Esophagus squamous epithelium (tissue), 5 donors: ENCODE measurements at places on chromosomes 16 and 17. TPM values are rescaled to one million over a fixed set of nuclear protein-coding genes. Genes with fewer than 3 reads are reported as not detected.

- H3K36me3 ChIP-seq, result no peaks in the 10 kb centered on the region
- no peak for DNase-seq
- no peaks in the 10 kb centered on the region for H3K4me1 ChIP-seq
- no peak overlapping the region for H3K4me3 ChIP-seq
- H3K27me3 ChIP-seq, result no peaks in the 10 kb centered on the region
These were observed 201.0 kb upstream of the NLRP1 start for GRCh38 chr17:5785338-5785737.

DNA sequence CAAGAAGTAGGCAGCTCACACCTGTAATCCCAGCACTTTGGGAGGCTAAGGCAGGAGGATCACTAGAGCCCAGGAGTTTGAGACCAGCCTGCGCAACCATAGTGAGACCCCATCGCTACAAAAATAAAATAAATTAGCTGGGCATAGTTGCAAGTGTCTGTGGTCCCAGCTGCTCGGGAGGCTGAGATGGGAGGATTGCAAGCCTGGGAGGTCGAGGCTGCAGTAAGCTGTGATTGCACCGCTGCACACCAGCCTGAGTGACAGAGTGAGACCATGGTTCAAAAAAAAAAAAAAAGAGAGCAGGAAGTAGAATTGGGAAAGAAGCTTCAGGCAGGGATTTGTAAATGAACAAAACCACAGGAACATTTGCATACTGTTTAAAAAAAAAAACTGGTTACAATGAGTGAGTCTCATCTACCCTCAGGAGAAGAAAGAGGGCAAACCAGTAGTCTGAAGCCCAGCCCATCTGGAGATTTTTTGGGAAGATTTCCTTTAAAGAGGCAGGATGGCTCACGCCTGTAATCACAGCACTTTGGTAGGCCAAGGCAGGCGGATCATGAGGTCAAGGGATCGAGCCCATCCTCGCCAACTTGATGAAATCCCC, 7.9 kb downstream of the MPV17L start:
- H3K27me3 ChIP-seq, result no peaks in the 10 kb centered on the region
- no peak overlapping the region for H3K27ac ChIP-seq
- DNase-seq, result no peak
- H3K36me3 ChIP-seq, result peaks cover 19% of the 10 kb centered on the region
- no peak overlapping the region for H3K4me3 ChIP-seq

GRCh38 chr17:42289611-42290181, 1.4 kb downstream of the STAT5A start:
- H3K36me3 ChIP-seq, result peaks cover 32% of the 10 kb centered on the region
- H3K27ac ChIP-seq, result peak overlapping the region; percentile 94
- H3K4me3 ChIP-seq, result peak overlapping the region; percentile 58
- H3K27me3 ChIP-seq, result no peaks in the 10 kb centered on the region
- peaks cover 64% of the 10 kb centered on the region for H3K4me1 ChIP-seq
- no peak for DNase-seq

DNA sequence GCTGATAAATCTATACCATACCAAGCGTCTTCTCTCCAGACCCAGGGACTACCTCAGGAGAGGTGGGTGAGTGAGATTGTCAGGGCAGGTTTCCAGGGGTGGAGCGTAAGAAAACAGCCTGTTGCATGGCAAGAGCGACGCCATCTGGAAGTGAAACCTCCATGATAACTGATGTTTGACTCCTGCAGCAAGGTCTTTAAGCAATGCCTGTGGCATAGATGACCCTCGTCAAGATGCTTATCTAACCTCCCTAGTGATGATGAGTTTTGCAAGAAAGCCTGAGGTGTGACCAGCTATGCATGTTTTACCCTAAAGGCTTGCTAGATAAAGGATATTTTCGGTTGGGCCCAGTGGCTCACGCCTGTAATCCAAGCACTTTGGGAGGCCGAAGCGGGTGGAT, 71.6 kb downstream of the GSG1L start:
- no peak for DNase-seq
- H3K36me3 ChIP-seq, result no peaks in the 10 kb centered on the region
- no peak overlapping the region for H3K27ac ChIP-seq
- H3K4me1 ChIP-seq, result no peaks in the 10 kb centered on the region

DNA sequence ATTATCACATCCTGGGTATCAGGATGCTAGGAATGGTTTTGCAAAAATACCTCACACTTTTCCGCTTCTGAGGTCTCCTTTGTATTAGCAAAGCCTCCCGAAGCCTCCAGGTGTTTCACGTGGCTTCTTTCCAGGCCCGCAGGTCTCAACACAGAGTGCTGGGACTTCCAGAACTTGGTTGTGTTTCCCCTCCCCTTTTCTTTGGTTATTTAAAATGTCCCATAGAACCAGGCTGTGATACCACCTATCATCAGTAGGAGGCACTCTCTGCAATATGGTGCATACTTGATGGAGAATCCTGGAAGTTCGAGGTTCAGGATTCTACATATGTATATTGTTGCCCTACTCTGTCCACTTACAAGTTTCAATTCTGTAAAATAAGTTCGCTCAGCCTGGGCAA, 28.8 kb downstream of the ATP2C2 start:
- peaks cover 5% of the 10 kb centered on the region for H3K27me3 ChIP-seq
- no peaks in the 10 kb centered on the region for H3K36me3 ChIP-seq
- H3K4me3 ChIP-seq, result no peak overlapping the region
- no peaks in the 10 kb centered on the region for H3K4me1 ChIP-seq
- peak overlapping the region; percentile 50 for H3K27ac ChIP-seq
- DNase-seq, result no peak

DNA sequence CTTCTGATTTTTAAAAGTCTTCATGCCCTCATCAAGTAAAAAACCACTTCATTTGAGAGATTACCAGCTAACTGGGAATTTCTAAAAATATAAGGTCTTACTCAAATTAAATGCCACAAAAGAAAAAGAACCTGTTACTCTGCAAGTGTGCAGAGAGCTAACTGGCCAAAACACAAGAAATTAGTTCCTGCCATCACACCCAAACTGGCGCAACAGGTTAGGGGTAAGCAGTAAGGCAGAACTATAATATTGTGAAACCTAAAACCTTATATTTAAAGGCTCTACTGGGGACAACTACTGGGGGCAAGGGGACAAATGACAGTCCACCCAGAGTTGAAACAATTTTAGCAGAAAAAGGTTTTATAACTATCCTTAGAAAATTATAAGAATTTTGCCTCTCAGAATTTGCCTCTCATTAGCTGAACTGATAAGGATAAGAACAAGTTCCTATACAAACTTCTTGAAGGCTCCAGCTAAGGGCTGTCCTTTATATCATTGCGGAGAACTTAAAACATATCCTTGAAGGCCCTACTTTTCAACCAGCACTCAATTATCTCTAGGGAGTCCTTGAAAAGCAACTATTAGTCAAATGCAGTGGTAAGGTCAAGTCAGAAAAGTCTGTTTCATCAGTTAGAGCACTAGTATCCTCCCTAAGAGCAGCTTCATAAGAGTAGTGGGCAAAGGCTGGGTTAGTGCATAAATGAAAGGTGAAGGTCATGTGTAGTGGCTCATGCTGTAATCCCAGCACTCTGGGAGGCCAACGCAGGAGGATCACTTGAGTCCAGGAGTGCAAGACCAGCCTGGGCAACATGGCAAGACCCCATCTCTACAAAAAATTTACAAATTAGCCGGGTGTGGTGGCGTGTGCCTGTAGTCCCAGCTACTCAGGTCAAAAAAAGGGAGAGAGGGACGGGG, 31.5 kb downstream of the SMURF2 start:
- H3K4me1 ChIP-seq, result peaks cover 19% of the 10 kb centered on the region
- peak overlapping the region; percentile 31 for H3K27ac ChIP-seq
- no peaks in the 10 kb centered on the region for H3K27me3 ChIP-seq
- no peak for DNase-seq
- no peaks in the 10 kb centered on the region for H3K36me3 ChIP-seq

DNA sequence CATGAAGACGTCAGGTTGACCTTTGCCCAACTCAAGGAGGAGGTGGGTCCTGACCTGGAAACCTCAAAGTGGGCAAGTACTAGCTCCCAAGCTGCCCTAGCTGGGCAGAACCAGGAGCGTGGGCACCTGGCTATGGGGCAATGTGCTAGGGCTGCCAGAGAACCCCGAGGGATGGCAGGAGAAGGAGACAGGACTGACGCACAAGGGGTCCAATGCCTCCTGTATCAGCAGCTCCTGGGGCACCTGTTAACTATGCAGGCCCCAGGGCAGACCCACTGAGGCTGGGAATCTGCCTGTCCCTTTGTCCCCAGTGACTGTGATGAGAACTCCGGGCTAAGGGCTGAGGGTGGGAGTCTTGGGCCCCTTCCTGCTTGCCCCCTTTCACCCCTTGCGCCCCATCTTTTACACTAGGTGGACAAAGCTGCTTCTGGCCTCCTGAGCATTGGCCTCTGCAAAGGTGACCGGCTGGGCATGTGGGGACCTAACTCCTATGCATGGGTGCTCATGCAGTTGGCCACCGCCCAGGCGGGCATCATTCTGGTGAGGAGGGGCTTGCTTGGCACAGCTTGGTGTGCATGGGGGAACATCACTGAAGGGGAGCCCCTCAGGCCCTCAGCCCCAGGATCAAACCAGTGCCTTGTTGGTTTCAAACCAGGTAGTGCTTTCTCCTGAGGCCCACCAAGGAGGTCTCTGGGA, 7.7 kb downstream of the CHAD start:
- H3K4me3 ChIP-seq, result no peak overlapping the region
- H3K36me3 ChIP-seq, result no peaks in the 10 kb centered on the region
- no peaks in the 10 kb centered on the region for H3K27me3 ChIP-seq
- no peaks in the 10 kb centered on the region for H3K4me1 ChIP-seq

DNA sequence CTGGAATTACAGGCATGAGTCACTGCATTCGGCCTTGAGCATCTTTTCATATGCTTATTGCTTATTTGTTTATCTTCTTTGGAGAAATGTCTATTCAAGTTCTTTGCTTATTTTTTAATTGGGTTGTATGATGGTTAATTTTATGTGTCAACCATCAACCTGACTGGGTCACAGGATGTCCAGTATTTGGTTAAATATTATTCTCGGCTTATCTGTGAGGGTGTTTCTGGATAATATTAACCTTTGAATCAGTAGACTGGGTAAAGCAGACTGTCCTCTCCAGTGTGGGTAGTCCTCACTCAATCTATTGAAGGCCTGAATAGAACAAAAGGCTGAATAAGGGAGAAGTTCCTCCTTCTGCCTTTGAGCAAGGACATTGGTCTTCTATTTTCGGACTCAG, 142.0 kb downstream of the SSH2 start:
- no peaks in the 10 kb centered on the region for H3K36me3 ChIP-seq
- no peak overlapping the region for H3K27ac ChIP-seq
- no peak for DNase-seq

GRCh38 chr16:66091471-66091891, 275.0 kb upstream of the CDH5 start:
- peaks cover 3% of the 10 kb centered on the region for H3K4me1 ChIP-seq
- H3K27ac ChIP-seq, result no peak overlapping the region
- H3K36me3 ChIP-seq, result no peaks in the 10 kb centered on the region
- no peaks in the 10 kb centered on the region for H3K27me3 ChIP-seq
- DNase-seq, result no peak
- no peak overlapping the region for H3K4me3 ChIP-seq

- no peaks in the 10 kb centered on the region for H3K27me3 ChIP-seq
- peak overlapping the region; percentile 24 for H3K27ac ChIP-seq
- H3K4me1 ChIP-seq, result peaks cover 10% of the 10 kb centered on the region
- DNase-seq, result no peak
These were observed 96.1 kb upstream of the CDH5 start for GRCh38 chr16:66270333-66270927.

DNA sequence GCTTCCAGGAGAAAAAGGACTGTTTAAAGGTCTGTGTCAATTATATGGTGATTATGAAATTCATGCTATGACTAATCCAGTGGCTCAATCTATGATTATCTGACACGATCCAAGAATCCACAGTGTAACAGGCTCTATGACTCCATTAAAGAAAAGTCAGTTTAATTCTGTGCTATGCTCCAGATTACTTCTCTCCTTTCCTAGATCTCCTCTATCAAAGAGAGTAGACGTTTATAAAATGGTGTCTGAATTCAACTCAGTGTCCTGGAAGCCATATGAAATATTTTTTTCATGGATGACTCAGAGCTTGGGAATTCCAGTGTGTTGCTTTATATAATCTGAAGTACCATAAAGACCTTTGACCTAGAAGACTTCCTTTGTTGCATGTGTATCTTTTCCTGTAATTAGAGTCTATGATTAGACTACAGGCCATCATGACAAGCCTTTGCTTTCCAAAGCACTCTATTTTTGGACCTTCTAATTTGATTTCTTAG, 27.0 kb upstream of the NF1 start:
- DNase-seq, result no peak
- no peaks in the 10 kb centered on the region for H3K36me3 ChIP-seq
- H3K4me1 ChIP-seq, result peaks cover 47% of the 10 kb centered on the region
- no peaks in the 10 kb centered on the region for H3K27me3 ChIP-seq

- peak overlapping the region; percentile 44 for H3K4me3 ChIP-seq
- peaks cover 98% of the 10 kb centered on the region for H3K27me3 ChIP-seq
- H3K36me3 ChIP-seq, result no peaks in the 10 kb centered on the region
- peak overlapping the region; percentile 69 for H3K27ac ChIP-seq
- no peak for DNase-seq
- H3K4me1 ChIP-seq, result peaks cover 28% of the 10 kb centered on the region
These were observed 257 bp downstream of the SNAI3 start for GRCh38 chr16:88686062-88686438.

GRCh38 chr17:39139161-39139511, 12.3 kb downstream of the PLXDC1 start:
- H3K4me3 ChIP-seq, result no peak overlapping the region
- H3K27ac ChIP-seq, result peak overlapping the region; percentile 52
- H3K27me3 ChIP-seq, result no peaks in the 10 kb centered on the region

DNA sequence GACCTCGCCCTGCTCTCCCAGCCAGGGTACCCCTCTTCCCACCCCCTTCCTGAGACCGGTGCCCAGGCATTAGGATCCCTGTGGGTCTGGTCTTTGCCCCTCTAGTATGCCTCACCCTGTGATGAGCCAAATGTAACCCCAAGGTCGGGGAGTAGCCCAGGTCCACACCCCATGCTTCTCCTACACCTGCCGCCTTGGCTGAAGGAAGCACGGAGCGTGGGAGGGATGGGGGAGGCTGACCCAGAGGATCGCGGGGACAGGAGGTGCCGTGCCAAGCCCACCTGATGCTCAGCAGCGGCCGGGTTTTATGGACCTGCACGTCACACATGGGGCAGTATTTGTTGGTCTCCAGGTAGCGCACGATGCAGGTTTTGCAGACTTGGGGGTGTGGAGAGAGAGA, 8.8 kb downstream of the PCGF2 start:
- no peak overlapping the region for H3K4me3 ChIP-seq
- H3K4me1 ChIP-seq, result peaks cover 24% of the 10 kb centered on the region
- no peak for DNase-seq
- peaks cover 56% of the 10 kb centered on the region for H3K36me3 ChIP-seq
- no peak overlapping the region for H3K27ac ChIP-seq

DNA sequence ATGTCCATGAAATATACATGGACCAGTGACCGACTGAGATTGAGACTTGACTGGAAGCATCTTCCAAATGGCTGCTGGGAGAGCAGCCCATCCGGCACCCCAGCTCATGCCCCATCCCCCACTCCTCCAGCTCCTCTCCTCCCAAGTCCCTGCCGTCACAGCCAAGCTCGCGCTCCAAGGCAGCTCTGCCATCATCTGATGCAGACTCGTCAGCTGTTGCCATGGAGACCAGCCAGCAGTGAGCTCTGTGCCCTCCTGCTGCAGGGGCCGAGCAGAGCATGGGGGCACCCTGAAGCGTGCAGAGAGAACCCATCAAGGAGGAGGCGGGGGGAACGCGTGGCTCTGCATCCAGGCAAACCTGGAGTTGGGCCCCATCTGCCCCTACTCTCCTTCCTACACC, 74.5 kb upstream of the TNRC6C start:
- H3K36me3 ChIP-seq, result no peaks in the 10 kb centered on the region
- H3K4me3 ChIP-seq, result no peak overlapping the region
- H3K27me3 ChIP-seq, result no peaks in the 10 kb centered on the region
- no peak overlapping the region for H3K27ac ChIP-seq

The PRSS21 gene
- total RNA-seq, result not detected

The ITGA2B gene
- 0.76 TPM for total RNA-seq

The CACNA1H gene
- total RNA-seq, result 5.8 TPM

The DNASE1L2 gene
- 0.57 TPM for total RNA-seq

The NAGS gene
- 2.5 TPM for total RNA-seq

The CD300E gene
- total RNA-seq, result 0.18 TPM

The TMC6 gene
- 38.4 TPM for total RNA-seq

The RNF157 gene
- total RNA-seq, result 3.4 TPM

The DNAAF8 gene
- 0.21 TPM for total RNA-seq
